Activated CD4-positive, alpha-beta T cell treated with anti-CD3 and anti-CD28 coated beads, Interleukin-2, amount 50 U/mL, for 24 hours (primary cell): ENCODE measurements at places on chromosomes 4 and X.

DNA sequence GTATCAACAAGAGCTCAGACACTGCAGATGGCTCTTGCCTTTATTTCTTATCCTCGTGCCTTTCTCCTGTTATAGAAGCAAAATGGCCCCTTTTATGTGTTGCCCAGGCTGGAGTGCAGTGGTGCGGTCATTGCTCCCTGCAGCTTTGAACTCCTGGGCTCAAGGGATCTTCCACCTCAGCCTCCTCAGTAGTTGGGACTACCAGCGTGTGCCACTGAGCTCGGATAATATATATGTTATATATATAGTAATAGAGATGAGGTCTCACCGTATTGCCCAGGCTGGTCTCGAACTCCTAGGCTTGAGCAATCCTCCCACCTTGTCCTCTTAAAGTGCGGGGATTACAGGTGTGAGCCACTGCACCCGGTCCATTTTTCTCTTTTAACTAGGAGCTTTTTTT lies 79.7 kb downstream of the TMEM131L start:
- no peak for DNase-seq

DNA sequence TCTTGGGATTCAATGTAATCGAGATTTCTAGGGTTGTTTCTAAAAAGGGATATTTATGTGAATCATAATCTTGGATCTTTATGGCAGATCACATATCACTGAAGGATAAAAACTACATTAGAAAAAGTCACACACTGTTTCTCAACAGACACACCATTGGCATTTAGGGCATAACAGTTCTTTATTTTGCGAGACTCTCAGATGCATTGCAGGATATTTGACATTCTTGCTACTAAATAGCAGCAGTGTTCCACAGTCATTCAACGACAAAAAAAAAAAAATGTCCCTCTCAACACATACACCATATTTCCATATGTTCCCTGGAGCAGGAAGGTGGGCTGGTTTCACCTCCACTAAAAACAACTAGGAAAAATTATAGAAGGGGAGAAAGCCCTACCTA lies 243.4 kb upstream of the PCDH18 start:
- DNase-seq: no peak

DNA sequence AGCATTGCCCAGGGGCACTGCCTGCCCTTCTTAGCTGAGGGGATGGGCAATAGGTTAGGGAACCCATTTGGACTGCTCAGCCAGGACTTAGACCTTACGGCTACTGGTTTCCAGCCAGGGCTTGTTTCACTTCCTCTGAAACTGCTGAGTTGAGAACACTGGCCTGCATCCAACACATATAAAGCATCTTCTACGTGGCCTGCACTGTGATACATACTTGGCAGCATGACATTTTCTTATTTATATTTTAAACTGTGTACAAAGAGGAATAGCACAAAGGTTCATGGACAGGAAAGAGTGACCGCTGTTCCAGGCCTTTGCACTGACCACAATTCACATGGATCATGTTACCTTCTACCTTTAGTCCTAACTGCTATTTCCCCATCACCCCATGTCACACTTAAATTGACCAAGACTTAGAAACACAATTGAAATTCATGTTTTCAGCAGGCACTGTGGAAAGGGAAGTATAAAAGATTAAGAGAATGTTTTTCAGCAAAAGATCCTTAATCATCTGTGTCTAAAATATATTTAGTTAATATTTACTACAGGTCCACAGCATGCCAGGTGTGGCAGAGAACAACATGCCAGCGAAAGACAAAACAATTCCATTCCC lies 43.7 kb downstream of the NLGN4X start:
- DNase-seq: no peak

DNA sequence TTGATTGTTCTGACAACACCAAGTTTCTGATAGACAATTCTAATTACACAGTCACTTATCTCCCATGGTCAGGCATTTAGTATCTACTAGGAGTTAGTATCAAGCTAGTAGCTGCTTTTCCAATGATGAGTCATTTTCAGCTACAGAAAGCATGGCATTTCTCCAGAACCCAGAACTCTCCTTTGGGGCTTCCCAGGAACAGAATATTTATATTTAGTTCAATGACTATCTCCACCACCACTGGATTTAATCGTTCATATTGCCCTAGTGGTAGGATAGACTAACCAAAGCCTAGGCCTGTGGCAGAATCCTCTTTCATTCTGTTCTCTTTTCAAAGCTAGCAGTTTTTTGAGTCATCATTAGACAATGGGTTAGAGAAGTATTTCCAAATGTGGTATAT lies 569.4 kb downstream of the GABRG1 start:
- no peak for DNase-seq

DNA sequence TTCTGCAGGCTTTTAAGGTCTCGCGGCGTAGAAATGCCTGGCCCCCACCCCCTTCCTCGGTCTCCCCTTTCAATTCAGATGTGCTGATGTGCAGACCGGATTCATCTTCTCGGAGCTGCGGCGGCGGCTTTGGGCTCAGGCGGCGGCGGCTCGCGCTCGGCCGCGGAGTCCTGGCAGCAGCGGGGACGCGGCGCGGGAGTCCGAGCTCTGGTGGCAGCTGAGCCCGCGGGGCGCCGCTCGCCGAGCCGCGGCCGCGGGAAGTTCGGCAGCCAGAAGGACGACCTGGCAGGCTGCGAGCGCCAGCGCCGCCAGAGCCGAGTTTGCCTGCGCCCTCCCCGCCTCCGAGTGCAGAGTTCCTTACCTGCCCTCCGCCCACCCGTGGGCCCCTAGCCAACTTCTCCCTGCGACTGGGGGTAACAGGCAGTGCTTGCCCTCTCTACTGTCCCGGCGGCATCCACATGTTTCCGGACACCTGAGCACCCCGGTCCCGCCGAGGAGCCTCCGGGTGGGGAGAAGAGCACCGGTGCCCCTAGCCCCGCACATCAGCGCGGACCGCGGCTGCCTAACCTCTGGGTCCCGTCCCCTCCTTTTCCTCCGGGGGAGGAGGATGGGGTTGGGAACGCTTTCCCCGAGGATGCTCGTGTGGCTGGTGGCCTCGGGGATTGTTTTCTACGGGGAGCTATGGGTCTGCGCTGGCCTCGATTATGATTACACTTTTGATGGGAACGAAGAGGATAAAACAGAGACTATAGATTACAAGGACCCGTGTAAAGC lies 448 bp downstream of the TLL1 start:
- no peak for DNase-seq

- no peak for DNase-seq
These were observed 167.6 kb downstream of the DKK2 start for GRCh38 chr4:106868381-106869035.

- DNase-seq: no peak
These were observed at the start of gene SOD3 for GRCh38 chr4:24794916-24795665. Gene SOD3, plus strand, starts transcription at chr4:24795573. Its CDS starts 3,949 bp downstream, at chr4:24799522.

- no peak for DNase-seq
These were observed 364.3 kb upstream of the CT83 start for GRCh38 chrX:116827063-116827462.

DNA sequence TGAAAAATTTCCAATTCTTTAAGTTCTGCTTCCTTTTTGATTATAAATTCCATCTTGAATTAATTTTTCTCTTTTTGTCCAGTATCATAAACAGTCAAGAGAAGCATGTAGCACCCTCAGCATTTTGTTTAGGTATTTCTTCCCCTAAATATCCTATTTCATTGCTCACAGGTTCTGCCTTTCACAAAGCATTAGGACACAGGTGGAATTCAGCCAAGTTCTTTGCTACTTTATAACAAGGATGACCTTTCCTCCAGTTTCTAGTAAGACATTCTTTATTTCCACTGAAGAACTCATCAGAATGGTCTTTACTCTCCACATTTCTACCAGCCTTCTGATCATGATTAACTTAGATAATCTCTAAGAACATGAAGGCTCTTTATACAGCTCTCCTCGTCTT lies 7.4 kb downstream of the SLC9B1 start:
- DNase-seq: no peak
